ENCODE measurements at places on chromosomes 12 and 14.

DNA sequence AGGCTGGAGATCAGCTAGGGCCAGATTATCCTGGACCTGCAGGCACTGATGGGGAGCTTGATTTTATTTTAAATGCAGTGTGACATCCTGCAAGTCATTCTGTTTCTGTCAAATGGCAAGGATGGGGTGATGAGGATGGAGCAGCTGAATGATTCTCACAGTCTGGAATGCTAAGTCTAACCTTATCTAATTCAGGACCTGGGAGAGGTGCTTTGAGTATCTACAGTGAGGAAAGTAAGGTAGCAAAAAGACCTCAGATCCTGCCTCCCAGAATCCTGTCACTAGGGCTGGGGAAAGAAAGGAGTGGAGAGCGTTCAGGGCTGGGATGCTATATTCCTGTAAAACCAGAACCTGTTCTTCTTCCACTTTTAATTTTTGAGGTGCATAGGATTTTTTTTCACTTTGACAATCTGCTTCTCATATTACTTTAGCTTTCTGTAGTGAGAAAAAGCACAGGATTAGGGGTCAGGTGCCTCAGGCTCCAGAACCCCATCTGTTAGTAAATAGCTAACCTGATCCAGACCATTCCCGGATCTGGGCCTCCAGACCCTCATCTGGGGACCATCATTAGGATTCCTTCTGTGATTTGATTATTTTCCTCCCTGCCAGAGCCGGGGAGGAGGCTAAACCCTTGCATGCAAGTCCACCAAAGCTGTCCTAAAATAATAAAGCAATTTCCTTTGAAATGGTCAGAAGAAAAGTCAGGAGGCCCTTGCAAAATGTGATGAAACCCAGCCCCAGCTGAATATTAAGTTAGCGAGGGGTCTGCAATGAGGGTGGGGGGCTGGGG lies 54.7 kb downstream of the ASCL1 start:
- DNase-seq: no peak

GRCh38 chr12:6207259-6207925 lies 7.2 kb downstream of the CD9 start:
- DNase-seq: no peak

DNA sequence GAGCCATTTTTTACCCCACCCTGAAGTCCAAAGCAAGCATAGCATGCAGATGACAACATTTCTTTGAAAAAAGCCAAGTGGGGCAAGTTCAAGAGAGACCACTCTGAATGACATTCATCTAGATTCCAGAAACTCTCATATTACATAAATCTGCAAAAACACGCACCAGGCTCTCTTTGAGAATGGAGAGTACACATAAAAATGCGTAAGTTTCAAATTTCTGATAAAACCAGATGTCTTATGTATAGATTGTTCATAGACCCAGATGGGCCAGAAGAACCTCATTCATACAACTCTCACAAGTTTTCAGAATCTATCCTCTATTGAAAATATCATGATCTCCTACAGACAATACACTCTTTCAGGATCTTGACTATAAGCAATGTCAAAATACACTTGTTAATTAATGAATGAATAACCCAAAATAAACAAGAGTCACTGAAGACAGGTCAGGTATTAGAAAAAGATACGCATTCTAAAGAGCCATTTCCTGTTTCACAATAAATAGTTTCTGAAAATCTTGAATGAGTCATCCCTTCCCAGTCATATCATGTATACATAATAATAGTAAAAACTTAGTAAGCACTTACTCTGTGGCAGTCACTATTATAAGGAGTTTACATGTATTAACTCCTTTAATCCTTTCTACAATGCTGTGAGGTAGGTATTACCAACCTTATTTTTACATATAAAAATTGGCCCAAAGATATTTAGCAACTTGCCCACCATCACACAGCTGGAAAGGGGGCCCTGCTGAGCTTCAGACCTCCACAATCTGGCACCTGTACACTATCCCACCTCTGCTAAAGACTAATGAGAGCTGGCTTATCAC lies 72.0 kb downstream of the PPP2R5E start:
- DNase-seq: no peak

DNA sequence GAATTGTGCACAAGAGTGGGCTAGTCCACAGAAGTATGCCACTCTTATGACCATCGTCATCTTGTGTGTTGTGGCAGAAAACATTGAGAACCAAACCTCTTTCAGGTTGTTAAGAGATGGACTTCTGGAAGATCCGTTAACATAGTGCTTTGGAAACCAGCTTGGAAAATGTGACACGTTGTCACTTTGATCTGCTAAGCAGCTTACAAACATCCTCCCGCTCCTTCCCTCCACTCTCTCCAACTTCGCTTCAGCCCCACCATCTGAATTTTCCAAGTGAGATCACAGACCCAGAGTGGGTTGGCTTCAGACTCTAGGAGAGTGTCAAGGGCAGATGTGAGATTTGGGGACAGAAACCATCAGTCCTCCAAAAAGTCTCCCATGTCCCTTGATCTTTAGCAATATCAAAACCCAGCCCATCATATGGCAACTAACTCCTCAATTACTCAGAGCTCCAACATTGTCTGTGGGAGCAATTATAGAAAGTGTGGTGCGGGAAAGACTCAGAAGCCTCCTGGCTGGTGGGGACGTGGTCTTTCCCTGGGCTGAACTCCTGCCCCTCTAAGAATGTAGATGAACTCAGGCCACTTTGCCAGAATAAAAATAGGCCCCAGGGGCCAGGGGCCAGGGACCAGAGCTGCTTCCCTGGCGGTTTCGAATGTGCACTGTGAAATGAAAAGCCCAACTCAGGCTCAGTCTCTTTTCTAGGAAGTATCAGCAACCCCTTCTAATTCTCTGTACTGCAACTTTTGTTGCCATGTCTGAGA lies 129.5 kb downstream of the SLC38A6 start:
- DNase-seq: no peak

GRCh38 chr12:95415451-95415850 lies 58.5 kb upstream of the METAP2 start:
- no peak for DNase-seq

DNA sequence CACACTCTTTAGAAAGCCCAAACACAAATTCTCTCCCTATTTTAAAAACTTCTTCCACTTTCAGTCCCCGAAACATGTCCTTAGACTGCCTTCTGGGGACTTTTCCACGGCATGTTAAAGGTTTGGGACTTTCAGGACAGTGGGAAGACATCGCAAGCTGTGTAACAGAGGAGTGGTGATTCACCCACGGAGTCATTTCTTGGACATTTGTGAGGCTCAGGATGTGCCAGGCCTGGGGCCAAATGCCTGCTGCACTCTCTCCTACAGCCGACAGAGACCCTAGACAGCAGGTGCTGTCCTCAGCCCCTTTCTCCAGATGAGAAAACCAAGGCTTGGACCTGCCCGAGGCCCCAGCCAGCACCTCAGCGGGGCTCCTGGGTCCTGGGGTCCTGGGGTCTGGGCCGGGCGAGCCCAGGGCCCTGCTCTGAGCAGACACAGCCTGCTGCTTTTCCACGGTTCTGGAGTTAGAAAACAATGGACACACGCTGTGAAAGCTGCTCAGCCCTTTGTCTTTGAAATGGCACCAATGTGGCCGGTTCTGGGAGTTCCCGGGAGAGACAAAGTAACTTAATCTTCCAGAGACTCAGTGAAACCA lies 370.2 kb upstream of the SFSWAP start:
- no peak for DNase-seq

GRCh38 chr14:75454963-75455546 lies 27.2 kb downstream of the JDP2 start:
- DNase-seq: no peak

DNA sequence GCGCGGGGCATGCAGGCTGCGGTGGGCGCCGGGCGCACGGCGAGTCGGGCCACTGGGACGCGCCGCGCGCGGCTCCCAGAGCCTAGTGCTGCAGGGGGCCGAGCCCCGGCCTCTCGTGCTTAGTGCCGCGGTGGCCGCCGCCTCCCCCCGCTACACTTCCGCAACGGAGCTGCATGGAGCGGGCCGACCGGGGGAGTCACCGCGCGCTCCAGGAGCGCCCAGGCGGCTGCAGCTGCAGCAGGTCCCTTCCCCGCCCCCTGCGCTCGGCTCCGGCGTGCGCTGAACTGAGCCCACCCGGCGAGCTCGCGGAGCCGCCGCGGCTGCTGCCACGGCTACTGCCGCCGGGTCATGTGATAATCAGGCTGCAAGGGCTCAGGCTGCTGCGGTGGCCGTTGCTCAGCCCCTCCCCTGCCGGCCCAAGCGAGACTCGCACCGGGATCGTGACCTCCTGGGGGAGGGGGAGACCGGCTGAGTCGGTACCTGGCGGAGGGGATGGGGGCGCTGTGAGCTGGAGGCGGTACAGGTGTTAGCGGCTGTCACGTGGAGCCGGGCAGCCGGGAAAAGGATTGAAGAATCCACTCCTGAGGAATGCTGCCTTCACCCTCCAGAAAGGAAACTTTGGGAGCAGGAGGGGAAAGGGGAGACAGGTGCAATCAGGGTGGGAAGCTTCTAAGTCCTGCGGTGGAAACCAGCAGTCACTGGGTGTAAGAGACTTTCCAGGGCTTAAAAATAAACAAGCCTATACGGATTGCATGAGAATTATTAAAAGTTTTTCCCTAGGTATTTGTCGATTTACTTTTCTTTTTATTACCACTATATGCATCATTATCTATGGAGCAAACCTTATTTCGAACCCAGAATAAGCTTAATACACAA lies at the start of gene PPM1H:
TSS of gene PPM1H (minus strand) at position 352 of the 876 bp plus-strand sequence. CDS start 414 bp downstream, outside the sequence.
- peak; percentile 66 for DNase-seq

GRCh38 chr12:45655186-45655585 lies 74.3 kb upstream of the ARID2 start:
- no peak for DNase-seq

- DNase-seq: no peak
Observed at GRCh38 chr14:30381861-30382480, 177.0 kb upstream of the G2E3 start.

DNA sequence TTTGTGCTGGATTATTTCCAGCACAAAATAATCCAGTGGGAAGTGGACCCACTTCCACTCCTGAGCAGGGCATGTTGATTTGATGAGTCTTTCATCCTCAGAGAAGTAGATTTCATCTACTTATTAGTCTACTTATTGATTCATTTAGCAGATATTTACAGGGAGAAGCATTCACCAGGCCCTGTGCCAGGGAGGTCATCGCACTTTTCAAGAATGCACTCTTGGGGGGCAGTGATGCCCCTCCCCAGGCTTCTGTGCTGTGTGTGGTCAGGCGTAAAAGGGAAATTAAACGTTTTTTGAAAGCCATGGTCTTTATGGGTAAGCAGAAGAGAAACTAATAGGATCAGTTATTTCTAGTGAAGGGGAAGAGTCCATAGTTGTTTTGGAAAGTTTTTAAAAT lies 610.7 kb upstream of the TMEM132C start:
- no peak for DNase-seq

DNA sequence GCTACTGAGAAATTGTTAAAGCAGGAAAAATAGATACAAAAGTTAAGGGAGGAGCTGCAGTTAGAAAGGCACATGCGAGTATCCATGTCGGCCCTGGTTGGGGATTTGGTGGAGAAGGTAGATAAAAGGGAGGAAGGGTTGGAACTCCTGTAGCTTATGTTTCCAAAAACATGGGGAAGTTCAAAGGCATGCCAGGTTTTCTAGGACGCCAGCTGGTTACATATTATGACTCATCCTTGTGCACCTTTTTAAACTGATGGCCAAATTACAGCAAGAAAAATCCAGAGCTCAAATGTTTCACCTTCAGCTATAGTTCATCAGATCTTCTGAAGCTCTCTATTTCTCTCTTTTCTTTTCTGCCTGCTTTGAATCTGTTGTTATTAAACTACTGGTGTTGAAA lies 13.2 kb upstream of the MAP4K5 start:
- no peak for DNase-seq

DNA sequence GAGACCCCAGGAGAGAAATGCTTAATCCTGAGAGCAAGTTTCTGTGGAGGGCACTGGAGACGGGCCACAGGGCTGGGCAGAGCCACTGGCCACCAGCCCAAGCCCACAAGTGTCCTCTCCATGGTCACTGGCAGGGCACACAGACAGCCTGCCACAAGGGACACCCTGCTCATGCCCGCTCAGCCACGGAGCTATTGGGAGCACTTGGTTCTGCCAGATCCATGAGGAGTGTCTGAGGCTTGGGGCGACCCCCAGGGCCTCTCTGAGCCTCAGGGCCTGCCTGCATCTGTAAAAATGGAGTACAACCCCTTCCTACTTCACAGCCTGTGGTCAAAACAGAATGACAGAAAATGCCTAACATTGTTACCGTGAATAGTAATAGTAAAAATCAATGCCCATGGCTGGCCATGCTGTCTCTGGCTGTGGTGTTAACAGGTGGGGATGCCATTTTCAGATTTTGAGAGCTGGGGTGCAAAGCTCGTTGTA lies 3.2 kb downstream of the PGF start:
- no peak for DNase-seq

- DNase-seq: no peak
Observed at GRCh38 chr14:62532181-62532580, 513.1 kb downstream of the KCNH5 start.

- DNase-seq: no peak
Observed at GRCh38 chr12:29574500-29574899, 77.0 kb upstream of the OVCH1 start.

- no peak for DNase-seq
Observed at GRCh38 chr12:54213079-54213478, 24.3 kb upstream of the SMUG1 start.

DNA sequence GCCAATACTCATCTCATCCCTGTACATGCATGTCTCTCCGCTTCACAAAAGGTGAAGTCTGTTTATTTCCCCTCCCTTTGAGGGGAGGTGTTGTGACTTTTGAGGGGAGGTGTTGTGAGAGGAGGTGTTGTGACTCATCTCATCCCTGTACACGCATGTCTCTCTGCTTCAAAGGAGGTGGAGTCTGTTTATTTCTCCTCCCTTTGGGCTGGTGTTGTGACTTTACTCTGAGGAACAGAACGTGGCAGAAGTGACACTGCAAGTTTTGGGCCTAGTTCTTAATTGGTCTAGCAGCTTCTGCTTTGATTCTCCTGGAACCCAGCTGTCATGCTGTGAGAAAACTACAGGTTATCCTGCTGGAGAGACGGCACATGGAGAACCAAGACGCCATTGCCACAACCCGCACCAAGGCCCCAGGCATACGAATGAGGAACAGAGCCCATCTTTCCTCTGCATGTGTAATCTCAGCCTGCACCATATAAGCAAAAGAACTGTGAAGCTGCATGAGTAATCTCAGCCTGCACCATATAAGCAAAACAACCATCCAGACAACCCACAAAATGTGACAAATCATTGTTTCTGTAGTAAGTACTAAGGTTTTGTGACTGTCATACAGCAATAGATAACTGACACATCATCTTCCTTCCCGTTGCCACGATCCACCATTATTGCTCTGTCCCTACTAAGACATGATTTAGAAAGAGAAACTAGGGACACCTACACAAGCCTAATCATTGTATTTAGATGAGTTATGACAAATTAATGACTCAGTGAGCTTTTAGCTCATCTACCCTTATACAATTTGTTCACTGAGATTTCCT lies 30.0 kb downstream of the GALNT4 start:
- no peak for DNase-seq

GRCh38 chr14:68777644-68778043 lies 15.2 kb downstream of the ZFP36L1 start:
- DNase-seq: no peak

GRCh38 chr14:22981876-22982476 lies 375 bp downstream of the AJUBA start:
- no peak for DNase-seq

DNA sequence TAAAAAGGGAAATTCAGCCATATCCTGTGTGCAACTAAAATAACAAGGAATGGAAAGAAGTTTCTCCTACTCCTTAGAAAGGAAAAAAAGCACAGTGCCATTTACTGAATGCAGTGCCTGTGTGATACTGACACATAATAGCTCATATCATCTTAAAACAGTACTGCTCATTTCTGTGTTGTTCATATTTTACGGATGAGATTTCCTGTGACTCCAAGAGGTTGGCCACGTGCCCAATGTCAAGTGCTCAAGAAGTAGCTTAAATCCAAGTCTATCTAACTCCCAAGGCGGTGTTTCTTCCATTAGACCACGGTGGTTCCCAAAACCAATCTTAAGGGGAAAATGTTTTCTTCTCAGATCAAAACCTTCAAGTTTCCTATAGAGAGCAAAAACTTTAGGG lies 20.0 kb downstream of the MAP3K9 start:
- DNase-seq: no peak
